Suppressor macrophage (primary cell): ENCODE measurements at places on chromosomes 6 and 20.

DNA sequence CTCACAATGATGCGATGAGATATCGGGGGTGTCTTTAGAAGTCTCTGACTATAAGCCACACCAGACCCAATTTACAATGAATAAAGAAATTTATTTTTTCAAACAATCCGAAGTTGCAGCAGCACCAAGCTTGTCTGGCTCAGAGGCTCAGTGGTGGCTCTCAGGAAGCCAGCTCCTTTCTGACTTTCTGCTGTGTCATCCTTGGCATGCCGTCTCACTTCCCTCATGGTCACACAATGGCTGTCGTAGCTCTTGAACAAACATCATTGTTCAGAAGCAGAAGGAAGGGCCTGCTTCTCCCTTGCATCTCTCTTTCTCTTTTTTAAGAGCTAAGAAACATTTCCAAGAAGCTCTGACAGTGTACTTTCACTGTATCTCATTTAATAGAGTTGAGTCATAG is 299.0 kb downstream of the DOK5 start:
- DNase-seq, result no peak

DNA sequence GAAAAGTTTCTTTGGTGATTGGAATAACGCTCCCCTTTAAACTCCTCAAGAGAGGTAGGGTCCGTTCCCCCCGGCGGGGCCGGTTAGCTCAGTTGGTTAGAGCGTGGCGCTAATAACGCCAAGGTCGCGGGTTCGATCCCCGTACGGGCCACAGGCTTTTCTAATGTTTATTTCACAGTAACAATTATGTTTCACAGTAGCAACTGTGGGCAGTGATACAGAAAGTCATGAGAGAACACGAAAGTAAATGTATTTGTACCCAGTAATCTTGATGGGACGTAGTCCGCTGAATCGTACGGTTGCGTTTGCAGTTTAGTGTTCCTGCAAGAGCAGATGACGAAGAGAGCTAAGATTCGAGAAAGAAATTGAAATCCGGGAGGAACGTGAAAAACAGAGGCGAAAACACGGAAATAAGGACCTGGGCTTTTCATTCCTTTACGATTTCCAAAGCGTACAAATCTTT is 505.5 kb downstream of the PRIM2 start:
- no peak for DNase-seq

GRCh38 chr20:63829603-63829944 is 1.5 kb downstream of the ZBTB46 start:
- DNase-seq, result peak; percentile 24

DNA sequence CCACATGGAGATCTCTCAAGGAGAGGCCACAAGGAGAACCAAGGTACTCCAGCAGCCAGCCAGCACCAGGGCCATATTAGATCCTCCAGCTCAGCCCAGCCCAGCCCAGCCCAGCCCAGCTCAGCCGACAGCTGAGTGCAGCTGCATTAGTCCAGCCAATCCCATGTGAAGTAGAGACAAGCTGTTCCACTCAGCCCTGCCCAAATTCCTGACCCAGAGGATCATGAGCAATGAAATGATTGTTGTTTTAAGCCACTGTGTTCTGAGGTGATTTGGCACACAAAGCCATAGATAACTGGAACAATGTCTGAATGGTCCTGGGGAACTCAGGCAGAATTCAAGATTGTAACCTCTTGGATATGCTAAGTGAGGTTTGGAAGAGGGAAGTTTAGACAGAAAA is 59.5 kb upstream of the BMP2 start:
- DNase-seq, result no peak

- no peak for DNase-seq
These were observed 327.3 kb downstream of the PTPRT start for GRCh38 chr20:42862446-42862845.

DNA sequence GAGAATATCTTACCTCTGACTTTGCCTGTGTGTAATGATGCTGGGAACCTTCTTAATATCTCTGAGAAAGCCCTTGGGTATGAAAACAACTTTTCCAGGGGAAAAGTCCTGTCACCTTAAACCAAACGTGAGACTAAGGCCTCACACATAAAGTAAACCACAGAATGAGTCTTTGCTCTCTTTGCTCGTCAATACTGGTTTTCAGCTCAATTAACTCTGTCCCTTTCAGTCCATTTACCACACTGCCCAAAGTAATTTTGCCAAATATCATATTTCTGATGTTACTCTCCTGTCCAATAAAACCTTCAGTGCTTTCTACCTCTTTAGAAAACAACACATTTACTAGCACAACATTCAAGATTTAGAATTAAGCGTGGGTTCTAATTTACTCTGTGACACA is 100.5 kb upstream of the HMGCLL1 start:
- DNase-seq, result no peak

DNA sequence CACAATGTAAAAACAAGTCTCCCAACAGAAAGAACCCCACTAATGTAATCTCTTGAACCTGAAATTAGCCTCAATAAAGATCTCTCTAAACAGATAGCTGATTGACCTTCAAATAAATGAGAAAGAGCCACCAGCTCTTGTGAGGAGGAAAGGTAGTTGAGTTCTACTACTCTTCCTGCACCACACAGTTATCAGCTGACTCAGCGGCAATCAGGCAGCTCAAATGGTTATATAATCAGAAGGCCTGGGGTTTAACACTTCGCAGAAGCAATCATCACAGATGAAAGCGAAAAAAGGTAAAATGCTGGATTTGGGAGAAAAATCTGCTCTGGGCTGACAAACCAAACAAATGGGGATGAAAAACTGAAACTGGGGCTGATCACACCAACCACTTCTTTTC is 91.8 kb downstream of the CHD6 start:
- no peak for DNase-seq

DNA sequence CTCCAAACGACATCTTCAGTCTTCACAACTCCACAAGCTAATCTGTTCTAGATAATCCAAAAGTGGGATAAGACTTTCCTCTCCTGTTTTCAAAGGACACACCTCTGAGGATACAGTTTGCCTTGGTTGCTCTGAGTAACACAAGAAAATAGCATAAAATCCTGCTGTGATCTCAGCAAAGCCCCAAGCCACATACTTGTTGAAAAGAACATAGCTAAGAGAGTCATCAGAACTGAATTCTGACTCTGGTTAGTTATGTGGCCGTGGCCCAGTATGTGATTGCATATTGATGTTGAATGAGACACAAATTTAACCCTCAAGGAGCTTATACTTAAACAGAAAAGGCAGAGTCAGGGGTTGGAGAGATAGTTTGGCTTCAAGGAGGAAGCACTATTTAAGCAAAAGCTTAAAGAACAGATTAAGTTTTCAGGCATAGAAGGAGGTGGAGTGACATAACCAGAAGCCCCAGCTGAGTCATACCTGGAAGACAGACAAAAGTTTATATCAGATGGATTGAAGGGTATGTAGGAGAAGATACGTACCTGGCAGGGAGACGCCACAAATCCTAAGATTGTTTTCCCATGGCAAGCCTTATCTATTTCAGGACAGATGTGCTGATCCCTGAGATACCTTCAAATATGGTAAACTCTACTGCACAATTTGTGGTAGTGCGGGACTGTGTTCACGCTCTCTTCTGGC is 41.2 kb downstream of the OPN5 start:
- no peak for DNase-seq

GRCh38 chr6:13250703-13251102 is 77.6 kb downstream of the TBC1D7 start:
- no peak for DNase-seq

- peak; percentile 86 for DNase-seq
These were observed 361.6 kb upstream of the RUNX2 start for GRCh38 chr6:44966449-44967092.

DNA sequence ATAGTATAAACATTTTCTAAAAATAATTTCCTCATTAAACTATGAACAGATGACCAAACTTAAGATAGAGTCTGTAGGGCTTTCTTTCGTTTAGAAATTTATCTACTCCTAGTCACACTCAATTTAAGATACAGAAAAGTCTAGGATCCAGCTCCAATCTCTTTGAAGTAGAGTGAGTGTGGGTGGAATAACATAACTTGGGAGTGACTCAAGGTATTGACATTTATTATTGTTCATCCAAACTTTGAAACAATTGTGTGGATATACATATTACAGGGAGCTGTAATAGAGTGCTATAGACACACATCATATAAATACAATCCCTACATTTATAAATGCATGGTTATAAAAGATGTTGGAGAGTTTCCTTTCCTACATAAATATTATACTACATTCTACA is 715.2 kb upstream of the MANEA start:
- DNase-seq, result no peak

DNA sequence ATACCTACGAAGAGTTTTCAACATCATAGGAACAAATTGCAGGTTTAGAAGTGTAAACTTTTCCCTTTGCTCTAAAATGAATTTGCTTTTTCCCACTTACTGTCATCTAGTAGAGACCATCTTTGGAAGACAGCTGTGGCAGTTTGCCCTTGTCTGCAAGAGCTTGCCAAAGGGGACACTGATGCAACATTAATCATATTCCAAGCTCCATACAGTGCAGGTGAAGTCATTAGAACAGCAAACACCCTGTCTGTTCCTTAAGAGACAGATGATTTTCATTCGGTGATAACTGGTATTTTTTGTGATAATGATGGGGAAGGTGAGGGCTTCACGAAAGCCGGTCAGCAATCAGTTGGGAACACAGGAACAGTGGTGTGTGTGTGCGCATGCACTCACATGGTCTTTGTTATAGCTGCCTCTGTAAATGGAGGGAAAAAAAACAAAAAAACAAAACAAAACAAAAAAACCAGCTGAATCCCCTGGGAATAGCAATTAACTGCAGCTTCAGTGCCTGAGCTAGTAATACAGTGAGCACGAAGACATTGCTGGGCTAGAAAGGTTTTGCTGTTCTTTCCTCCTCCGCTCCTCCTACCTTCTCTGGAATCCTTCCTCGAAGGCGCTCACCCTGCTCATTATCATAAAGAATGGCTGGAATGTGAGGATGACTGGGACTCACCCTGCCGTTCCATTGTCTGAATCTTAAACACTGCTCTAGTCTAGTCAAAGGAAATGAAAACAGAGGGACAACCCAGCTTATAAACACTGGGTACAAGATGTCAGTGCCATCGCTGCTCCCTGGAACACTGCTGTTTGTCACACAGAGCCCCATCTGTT is 35.2 kb upstream of the KIF13A start:
- DNase-seq, result no peak
